ENCODE measurements at places on chromosomes 7 and 10. TPM values are rescaled to one million over a fixed set of nuclear protein-coding genes. Genes with fewer than 3 reads are reported as not detected.

LRIT1 gene
- polyA plus RNA-seq = not detected

CALML5 gene
- not detected for polyA plus RNA-seq

TAC1 gene
- 0.30 TPM for polyA plus RNA-seq

LIPN gene
- polyA plus RNA-seq = 2.6 TPM

MTPN gene
- 95.9 TPM for polyA plus RNA-seq

DNA sequence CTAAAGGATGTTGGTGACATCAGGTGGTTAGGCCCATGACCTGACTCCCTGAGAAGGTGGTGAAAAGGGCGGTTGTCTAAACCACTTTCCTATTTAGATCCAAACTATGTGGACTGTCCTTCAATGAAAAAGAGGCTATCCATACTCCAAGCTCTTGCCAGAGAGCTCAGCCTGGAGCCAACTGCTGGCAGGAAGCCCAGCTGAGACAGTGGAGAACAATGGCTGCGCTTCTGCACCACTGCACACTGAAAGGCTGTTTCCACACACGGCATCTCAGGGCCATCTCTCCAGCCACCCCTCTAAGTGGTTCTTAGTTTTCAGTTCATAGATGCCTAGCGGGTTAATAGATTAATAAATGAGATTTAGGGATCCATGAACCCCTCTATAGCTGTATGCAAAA lies 488.8 kb upstream of the ZMIZ1 start:
- DNase-seq = peak; percentile 88

- no peak for DNase-seq
Observed at GRCh38 chr7:38323156-38323555, 49.7 kb upstream of the TARP start.

GRCh38 chr10:87545783-87546182 lies 41.1 kb downstream of the MINPP1 start:
- DNase-seq = no peak

- peak; percentile 93 for DNase-seq
Observed at GRCh38 chr7:80134536-80135308, at the start of gene GNAI1. Gene GNAI1 (plus strand): TSS chr7:80134831. CDS start chr7:80135161, 330 bp downstream.
